ENCODE measurements at places on chromosomes 1 and 21.

- peak; percentile 40 for ATAC-seq
Observed at GRCh38 chr1:209808059-209808581, 2.2 kb upstream of the IRF6 start.

DNA sequence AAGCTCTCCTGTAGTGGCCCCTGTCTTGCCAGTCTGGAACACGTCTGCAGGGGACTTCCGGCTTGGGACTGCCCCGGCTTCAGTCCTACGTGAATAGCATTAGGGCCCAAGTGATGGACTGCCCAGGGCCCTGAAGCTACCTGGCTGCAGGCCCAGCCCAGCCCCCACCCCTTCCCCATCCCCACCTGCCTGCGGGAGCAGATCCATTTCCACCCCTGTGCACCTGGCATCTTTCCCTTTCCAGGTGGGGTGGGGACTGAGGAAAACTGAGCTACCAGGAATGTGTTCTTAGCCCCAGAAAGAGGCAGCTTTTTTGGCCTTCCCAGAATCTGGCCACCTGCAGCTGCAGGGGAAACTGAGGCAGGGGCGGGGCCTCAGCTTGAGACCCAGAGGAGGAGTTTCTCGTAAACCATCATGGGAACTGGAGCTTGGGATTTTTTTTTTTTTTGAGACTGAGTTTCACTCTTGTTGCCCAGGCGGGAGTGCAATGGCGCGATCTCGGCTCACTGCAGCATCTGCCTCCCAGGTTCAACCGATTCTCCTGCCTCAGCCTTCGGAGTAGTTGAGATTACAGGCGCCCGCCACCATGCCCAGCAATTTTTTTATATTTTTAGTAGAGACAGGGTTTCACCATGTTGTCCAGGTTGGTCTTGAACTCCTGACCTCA is 3.2 kb downstream of the EDN2 start:
- no peak for ATAC-seq

DNA sequence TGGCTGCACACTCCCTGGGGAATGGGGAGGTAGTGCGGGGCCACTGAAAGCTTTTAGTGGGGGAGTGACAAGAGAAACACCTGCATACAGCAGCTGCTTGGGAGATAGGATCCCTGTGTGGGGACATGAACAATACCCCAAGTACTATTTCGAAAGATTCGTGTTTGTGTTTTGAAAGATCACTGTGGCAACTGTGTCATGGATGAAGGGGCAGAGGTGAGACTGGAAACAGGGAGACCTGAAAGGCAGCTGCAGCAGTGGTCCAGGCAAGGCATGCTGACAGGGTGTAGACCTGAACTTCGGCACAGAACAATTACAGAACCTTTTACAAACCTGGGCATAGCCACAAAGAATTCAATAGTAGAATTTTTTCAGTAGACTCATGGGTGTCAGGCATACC is 32.9 kb downstream of the TENT5C start:
- ATAC-seq, result no peak

DNA sequence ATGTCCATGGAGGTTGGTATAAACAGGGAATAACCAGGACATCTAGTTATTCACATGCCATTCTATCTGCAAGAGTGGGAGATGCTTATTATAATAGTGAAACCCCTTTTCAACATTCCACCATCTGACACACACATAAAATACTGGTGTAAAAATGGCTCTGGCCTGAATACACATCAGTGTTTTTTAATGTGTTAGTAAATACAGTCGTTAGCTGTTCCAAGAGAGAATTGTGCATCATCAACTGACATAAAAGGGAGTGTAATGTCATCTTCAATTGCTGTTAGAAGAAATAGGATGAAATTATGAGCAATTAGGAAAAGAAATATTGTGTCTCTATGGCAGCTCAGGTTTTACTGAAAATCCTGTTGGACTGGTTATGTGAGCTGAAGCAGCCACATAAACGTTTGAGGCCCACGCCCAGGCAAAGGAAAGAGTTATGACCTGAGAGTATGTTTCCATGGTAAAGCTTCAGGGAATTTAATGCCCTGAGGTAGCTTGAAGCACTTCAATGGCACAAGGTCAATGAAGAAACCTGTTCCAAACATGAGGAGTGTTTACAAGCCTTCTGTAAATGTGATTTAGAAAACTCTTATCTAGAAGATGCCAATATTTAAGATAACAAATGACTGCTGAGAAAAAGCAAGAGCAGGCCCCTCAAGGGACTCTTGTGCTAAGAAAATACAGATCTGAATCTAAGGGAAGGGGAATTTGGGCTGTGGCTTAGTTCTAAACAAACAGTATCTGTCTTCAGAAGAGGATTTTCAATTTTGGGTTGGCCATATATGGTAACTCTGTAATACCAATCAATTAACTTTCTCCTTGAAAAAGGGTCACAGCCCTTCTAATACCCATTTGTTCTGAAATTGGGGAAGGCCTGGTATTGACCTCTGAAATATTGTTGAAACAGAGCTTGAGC is 384.3 kb downstream of the SEC16B start:
- peak; percentile 96 for ATAC-seq

GRCh38 chr1:219402925-219403324 is 210.0 kb downstream of the ZC3H11B start:
- no peak for ATAC-seq

DNA sequence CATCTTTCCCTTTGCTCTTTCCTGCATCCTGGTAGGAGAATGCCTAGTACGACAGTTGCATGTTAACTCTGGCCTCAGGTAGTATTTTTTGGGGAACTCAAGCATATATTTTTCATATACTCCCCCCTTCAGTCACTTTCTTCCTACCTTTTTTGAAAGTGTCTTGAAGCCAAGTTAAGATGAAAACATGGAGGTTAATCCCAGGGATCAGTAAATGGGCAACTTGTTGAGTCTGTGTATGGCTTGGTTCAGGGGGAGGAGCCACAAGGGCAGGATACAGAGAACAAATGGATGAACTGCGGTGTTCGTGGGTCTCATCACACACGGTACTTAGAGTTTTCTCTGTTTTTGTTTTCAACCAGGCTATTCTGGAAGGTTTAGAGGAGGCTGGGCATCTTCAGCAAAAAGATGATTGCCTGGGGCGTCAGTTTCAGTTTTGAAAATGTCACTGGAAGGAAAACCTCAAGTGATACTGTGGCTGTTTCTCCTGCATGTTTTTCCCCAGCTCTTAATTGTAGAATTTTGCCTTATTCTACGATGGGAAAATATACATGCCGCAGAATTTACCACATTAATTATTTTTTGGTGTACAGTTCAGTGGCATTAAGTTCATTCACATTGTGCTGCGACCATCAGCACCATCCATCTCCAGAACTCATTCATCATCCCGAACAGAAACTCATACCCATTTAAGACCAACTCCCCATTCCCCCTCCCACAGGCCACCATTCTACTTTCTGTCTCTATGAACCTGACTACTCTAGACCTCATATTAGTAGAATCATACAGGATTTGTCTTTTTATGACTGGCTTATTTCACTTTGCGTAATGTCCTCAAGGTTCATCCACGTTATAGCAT is 71.5 kb downstream of the MAP10 start:
- no peak for ATAC-seq

GRCh38 chr1:100866041-100866900 is 28.4 kb downstream of the EXTL2 start:
- ATAC-seq, result no peak

- no peak for ATAC-seq
Observed at GRCh38 chr1:227756172-227756959, 21.1 kb downstream of the SNAP47 start.

Data from esophagus mucosa (tissue), 1 donor.